Left kidney (tissue), 8 donors: ENCODE measurements at places on chromosomes 4 and X. TPM values are rescaled to one million over a fixed set of nuclear protein-coding genes. Genes with fewer than 3 reads are reported as not detected.

DNA sequence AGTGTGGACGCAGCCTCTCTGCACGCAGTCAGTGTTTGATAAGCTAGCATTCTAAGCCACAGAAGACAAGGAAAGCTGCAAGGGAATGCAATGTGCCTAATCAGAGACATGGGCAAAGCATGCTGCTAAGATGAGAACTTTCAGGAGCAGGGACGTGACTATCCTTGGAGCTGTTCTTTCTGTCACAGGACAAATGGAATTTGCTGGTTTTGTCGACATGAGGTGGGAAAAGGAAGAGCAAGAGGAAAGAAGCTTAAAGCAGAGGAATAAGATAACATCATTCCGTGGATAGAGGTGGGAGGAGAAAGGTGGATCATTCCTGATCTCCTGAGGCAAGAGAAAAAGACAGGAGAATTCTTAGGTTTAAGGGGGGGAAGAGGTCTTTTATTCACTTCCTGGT is 33.7 kb downstream of the RBM47 start:
- no peak for DNase-seq

- no peak for DNase-seq
Observed at GRCh38 chr4:174317531-174317930, 33.8 kb downstream of the CEP44 start.

GRCh38 chr4:86357608-86358007 is 2.2 kb downstream of the MAPK10 start:
- DNase-seq, result no peak

The KLHL5 gene
- polyA plus RNA-seq, result 48.2 TPM

The RASSF6 gene
- 8.8 TPM for polyA plus RNA-seq

The RNF150 gene
- polyA plus RNA-seq, result 28.9 TPM
